ENCODE measurements at places on chromosomes 13 and 19.

- no peak for DNase-seq
Observed at GRCh38 chr13:45180303-45180702, 20.5 kb downstream of the KCTD4 start.

- DNase-seq: no peak
Observed at GRCh38 chr19:50779504-50780457, 9.5 kb downstream of the GPR32 start.

GRCh38 chr19:7267792-7268704 lies 26.2 kb downstream of the INSR start:
- no peak for DNase-seq

DNA sequence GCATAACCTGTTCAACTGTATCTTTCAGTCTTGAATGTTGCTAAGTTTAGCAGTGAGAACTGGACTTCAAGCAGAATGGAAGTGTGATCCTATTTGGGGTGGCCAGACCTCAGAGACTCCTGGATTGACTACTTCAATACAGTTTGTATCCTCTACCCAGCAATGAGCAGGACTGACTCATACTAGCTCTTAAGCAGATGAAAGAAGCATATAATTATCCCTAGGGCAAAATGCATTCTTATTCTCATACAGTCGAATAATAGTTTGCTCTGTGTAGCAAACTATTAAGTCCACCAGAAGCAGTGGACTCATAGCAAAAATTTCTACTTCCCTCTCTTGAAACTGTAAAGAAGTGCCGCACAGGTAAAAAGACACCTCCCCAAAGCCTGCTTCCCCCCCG lies 46.4 kb upstream of the FAM216B start:
- DNase-seq: no peak

DNA sequence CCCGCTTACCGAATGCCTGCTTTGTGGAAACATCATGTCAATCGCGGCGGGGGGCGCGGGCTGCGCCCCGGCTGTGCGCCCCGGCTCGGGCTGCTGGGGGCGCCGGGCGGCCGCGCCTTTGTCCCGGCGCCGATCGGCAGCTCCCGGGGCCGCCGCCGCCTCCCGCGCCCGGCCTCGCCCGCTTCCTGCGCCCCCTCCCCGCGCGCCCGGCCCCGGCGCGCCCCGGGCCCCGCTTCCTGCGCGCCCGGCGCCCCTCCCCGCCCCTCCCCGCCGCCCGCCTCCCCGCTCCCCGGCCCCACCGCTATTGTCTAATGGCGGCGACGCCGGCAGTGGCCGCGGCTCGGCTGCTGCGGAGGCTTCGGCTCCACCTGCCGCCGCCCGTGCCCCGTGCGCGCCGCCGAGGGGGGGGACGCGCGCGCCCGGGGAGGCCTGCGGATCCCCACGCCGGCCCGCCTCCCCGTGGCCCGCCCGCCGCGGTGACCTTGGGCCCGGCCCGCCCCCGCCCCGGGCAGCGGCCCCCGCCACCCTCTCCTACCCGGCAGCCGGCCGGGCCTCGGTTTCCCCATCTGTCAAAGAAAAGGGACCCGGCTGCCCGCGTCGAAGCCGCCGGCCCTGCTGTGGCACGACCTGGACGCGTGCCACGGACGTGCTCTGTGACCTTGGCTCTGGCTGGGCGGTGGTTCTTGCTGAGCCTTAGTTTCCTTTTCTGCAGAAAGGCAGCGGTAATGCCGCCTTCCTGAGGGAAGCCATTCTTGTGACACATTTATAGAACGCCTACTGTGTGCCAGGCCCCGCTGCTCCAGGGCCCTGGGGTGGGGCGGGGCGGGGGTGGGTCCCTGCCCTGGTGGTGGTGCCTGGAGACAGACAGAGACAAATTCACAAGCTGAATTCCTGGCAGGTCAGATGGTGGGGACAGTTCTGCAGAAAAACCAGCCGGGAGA lies at the start of gene TLE5:
TSS of gene TLE5 (minus strand) at position 331 of the 941 bp plus-strand sequence. CDS start at position 36, 295 bp downstream.
- peak; percentile 81 for DNase-seq

- DNase-seq: no peak
Observed at GRCh38 chr19:15279326-15279904, 47.2 kb upstream of the EPHX3 start.

DNA sequence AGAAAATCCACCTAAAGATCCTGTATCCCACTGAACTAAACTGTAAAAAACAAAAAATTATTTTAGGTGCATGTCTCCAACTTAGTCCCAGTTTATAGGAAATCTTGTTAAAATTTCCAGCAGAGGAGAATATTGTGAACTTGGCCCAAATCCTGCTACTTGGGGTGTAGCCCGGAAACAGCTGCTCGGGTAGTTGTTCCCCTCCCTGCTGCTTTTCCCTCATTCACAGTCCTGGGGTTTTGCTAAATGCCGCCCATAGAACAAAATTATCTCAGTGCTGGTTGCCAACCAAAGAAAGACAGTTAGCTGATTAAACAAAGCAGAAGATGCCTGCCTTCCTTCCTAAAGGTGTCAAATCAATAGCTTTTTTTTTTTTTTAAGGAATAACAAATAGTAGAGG lies 330.5 kb upstream of the KLF12 start:
- no peak for DNase-seq

DNA sequence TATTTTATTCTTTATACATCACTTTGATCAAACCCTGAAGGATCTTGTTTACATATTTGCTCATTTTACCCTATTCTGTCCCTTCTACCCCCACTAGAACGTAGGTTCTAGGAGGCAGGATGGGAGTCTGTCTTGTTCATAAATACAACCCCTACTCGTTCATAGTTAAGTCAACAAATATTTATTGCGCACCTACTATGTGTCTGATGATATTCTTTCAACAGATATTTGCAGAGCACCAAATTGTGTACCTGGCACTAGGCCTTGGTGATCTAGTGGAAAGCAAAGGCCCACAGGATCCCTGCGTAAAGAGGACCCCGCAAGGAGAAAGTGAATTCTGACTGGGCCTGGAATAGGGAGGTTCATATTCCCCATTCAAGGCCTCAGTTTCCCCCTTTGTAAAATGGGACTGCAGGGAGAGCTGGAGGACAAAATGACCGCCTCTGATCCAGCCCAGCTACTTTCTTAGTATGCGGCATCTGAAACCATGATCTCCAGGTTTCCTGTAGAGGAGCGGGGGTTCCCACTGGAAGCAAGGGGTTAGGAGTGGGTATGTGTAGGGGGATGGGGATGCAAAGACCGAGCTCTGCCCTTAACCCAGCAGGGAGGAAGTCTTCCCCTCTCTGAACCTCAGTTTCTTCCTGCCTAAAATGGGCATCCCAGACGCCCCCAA lies 534 bp upstream of the GEMIN7 start:
- no peak for DNase-seq

DNA sequence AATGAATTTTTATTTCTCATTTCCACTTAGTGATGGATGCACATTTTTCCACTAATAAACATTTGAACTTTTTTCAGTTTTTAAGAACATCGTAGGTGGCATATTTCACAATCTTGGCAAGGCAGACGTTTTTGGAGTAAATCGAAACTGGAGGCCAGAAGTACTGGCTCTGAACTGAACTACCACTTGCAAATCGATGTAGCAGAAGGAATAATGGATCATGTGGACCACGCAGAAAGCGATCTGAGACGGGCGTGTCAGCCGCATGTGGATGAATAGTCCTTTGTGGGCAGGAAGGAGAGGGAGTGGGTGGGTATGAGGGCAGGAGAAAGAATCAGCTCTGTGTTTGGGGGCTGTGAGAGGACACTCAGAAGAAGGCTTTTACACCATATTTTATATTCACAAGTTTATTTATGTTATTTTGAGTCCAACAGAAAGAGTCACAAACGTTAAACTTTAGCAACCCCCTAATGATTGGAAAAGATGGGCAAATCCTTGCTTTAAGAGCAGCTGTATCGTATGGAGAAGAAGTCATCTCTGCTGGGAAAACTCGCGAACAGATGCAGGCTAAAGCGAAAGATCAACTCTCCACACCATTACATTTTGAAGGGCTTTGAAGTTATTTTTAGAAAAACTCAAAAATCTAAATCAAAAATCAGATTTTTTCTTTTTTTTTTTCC lies 90.5 kb downstream of the COL4A2 start:
- peak; percentile 53 for DNase-seq

DNA sequence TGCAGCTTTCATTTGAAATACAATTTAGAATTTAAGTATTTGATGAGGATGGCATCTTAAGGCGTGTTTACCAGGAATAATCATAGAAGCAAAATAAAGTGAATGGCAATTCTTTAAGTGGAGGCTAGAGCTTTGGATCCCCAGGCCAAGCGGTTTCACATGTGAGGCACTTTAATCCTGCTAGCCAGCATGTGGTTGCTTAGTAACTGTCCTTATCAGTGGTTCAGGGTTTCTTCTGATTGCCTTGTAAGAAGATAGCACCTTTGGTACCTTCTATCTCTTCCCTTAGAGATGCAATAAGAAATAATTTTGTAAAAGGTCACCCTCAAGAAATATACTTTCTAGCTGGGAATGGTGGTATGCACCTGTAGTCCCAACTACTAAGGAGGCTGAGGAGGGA lies 38.9 kb upstream of the SERP2 start:
- DNase-seq: no peak

- no peak for DNase-seq
Observed at GRCh38 chr13:75687150-75687763, 51.1 kb downstream of the LMO7 start.

GRCh38 chr13:47934371-47934770 lies 66.7 kb downstream of the SUCLA2 start:
- no peak for DNase-seq

GRCh38 chr19:44258835-44259413 lies 762 bp upstream of the ZNF233 start:
- DNase-seq: no peak
